ENCODE measurements at places on chromosomes 3 and 15. TPM values are rescaled to one million over a fixed set of nuclear protein-coding genes. Genes with fewer than 3 reads are reported as not detected.

Gene CFAP20DC
- total RNA-seq = 0.13 TPM

DNA sequence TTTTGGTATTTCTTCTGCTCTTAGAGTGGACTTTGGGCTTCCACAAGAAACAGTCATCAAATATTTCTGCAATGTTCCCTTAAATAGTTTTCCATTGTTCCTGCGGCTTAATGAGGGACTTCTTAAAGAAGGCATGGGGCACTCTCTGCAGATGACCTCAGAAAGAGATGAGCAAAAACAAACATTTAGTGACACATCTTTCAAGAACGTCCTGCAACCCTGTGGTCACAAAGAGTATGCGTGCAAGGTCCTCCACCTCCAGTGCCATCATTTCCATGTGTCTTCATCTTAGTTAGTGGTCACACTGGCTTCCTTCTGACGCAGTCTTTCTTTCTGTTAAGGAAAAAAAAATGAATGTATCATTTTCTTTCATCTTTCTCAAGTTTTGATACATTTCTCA lies 56.2 kb downstream of the GREM1 start:
- H3K4me3 ChIP-seq = no peak overlapping the region
- no peaks in the 10 kb centered on the region for H3K4me1 ChIP-seq
- no peak for DNase-seq
- no peaks in the 10 kb centered on the region for H3K27me3 ChIP-seq

- H3K27me3 ChIP-seq = no peaks in the 10 kb centered on the region
- H3K36me3 ChIP-seq = no peaks in the 10 kb centered on the region
- DNase-seq = no peak
- no peak overlapping the region for H3K27ac ChIP-seq
Measured at GRCh38 chr15:85398822-85399221, 18.4 kb downstream of the AKAP13 start.

- H3K4me1 ChIP-seq = no peaks in the 10 kb centered on the region
- H3K4me3 ChIP-seq = no peak overlapping the region
- no peak overlapping the region for H3K27ac ChIP-seq
- no peak for DNase-seq
- no peaks in the 10 kb centered on the region for H3K36me3 ChIP-seq
- no peaks in the 10 kb centered on the region for H3K27me3 ChIP-seq
Measured at GRCh38 chr3:169510693-169511010, 152.9 kb downstream of the MECOM start.

DNA sequence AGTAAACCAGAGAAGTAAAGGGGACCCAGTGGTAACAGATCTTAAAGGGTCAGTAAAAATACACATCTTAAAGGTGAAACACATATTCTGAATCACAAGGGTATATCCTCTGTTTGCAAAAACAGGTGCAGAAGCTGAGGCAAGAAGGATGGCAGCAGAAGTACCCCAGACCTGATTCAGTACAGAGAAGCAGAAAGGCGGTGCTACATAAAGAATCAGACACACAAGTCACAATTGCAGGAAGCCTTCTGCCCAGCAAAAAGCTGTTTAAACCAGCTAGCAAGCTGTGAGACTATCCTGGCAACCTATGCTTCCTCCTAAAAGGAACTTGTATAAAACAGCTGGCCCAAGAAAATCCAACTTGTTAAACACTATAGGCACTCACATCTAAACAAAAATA lies 49.4 kb downstream of the ZNF280D start:
- H3K4me3 ChIP-seq = no peak overlapping the region
- no peaks in the 10 kb centered on the region for H3K27me3 ChIP-seq
- peaks cover 2% of the 10 kb centered on the region for H3K36me3 ChIP-seq
- no peak overlapping the region for H3K27ac ChIP-seq

Data from heart right ventricle (tissue), 16 donors.